ENCODE measurements at places on chromosomes 2 and 18.

DNA sequence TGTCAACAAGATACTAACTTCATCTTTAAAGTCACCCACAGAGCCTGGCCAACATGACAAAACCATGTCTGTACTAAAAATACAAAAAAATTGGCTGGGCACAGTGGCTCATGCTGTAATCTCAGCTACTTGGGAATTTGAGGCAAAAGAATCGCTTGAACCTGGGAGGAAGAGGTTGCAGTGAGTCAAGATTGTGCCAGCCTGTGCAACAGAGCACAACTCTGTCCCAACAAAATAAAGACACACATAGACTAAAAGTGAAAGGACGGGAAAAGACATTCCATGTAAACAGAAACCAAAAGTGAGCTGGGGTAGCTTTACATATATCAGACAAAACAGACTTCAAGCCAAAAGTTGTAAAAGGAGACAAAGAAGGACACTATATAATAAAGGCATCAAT, 34.8 kb downstream of the USP34 start:
- DNase-seq, result no peak

GRCh38 chr18:43789234-43790000, 512.1 kb upstream of the SYT4 start:
- DNase-seq, result no peak

GRCh38 chr2:144505245-144505831, 14.6 kb downstream of the ZEB2 start:
- no peak for DNase-seq

GRCh38 chr2:171703574-171704347, 16.5 kb downstream of the DYNC1I2 start:
- no peak for DNase-seq

GRCh38 chr2:232479341-232480200, 8.1 kb downstream of the ECEL1 start:
- no peak for DNase-seq

- DNase-seq, result no peak
These were observed 2.3 kb downstream of the SFXN5 start for GRCh38 chr2:73069041-73069854.

GRCh38 chr18:64334748-64335147, 185.9 kb upstream of the LINC00305 start:
- no peak for DNase-seq
